ENCODE measurements at places on chromosomes 1 and 21.

DNA sequence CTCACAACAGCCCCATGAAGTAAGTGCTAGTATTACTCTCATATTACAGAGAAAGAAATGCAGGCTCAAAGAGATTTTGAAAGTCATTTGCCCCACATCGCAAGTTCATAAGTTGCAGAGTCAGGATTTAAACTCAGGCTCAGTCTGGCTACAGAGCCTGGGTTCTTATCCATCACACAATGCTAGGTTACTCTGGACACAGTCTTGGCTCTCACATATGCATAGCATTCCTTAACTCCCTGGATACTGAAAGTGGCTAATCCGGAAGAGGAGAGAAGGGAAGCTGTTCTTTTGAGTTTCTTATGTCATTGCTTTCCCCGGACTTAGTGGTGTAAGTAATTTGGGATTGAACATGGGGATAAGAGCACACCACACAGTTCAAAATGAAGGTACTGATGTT, 357.4 kb upstream of the PLXNA2 start:
- no peak for DNase-seq

GRCh38 chr1:27348861-27349783, 7.3 kb downstream of the SYTL1 start:
- no peak for DNase-seq

GRCh38 chr1:193310564-193310963, 124.2 kb upstream of the B3GALT2 start:
- no peak for DNase-seq

- DNase-seq, result no peak
These were observed 18.6 kb downstream of the TMEM81 start for GRCh38 chr1:205065666-205066065.

- DNase-seq, result no peak
These were observed 248.1 kb upstream of the RAB4A start for GRCh38 chr1:229022595-229023333.

DNA sequence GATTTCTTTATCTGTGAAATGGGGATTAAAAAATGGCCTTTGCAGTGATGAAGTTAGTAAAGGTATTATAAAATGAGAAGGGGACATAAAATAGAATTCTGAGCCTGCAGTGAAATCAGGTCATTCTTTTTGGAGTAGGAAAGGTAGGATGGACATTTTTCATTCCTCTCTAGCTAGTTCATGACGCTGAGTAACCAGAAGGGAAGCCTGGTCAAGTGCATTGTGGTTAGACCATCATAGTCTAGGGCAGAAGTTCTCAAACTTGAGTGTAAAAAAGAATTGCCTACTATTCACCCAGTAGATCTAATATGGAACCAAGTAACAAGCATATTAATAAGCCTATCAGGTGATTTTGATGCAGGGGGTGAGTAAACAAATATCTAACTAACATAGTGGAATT, 50.8 kb downstream of the TGFB2 start:
- DNase-seq, result no peak

- DNase-seq, result no peak
These were observed 34.3 kb upstream of the ECE1 start for GRCh38 chr1:21324368-21325141.

GRCh38 chr1:230016159-230016558, 50.9 kb upstream of the GALNT2 start:
- DNase-seq, result no peak

GRCh38 chr1:10943991-10944730, 68.3 kb upstream of the TARDBP start:
- DNase-seq, result no peak

DNA sequence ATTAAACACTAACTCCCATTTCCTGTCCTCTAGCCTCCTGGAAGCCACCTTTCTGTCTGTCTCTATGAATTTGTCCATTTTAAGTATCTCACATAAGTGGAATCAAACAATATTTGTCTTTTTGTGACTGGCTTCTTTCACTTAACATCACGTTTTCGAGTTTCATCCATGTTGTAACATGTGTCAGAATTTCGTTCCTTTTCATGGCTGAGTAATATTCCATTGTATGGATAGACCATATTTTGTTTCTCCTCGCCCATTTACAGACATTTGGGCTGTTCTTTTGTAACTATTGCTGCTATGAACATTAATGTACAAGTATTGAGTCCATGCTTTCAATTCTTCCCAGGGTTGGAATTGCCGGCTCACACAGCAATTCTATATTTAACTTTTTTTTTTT, 15.7 kb upstream of the H6PD start:
- DNase-seq, result no peak

DNA sequence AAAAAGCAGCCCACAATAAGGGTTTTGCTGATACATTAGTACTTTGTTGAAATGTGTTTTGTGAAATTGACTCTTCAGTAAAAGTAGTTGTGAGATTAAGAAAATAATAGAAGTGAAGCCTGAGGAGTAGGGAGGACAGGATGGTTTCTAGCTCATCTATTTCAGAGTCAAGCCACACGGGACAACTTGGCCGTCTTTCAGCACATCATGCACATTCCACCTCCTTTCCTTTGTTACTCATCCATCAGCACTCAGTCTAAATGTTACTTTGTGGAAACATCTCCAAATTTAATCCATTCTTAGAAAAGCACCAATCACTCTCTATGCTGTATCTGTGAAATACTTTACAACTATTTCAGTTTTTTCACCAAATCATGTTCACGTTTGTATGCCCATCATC, 223.3 kb downstream of the FGGY start:
- no peak for DNase-seq

- no peak for DNase-seq
These were observed 13.4 kb downstream of the SWT1 start for GRCh38 chr1:185170291-185170848.

DNA sequence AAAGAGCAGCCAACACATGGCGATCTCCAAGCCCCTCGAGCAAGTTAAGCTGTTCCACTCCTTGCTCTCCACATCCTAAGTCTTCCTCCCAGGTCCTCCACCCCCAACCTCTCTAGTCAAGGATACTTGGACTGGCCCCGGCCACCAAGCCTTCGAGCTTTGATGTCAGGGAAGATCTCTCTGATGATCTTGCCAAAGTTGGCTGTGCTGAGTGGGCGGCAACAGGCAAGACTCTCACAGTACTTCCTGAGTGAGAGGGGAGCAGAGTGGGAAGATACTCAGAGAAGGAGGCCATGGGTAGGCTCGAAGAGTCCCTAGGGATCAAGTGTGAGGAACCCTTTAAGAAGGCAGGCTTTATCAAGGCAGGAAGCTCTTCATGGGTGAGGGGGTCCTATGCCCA, 2.8 kb downstream of the RFX5 start:
- no peak for DNase-seq

GRCh38 chr1:151612501-151613281, 841 bp downstream of the SNX27 start:
- no peak for DNase-seq

DNA sequence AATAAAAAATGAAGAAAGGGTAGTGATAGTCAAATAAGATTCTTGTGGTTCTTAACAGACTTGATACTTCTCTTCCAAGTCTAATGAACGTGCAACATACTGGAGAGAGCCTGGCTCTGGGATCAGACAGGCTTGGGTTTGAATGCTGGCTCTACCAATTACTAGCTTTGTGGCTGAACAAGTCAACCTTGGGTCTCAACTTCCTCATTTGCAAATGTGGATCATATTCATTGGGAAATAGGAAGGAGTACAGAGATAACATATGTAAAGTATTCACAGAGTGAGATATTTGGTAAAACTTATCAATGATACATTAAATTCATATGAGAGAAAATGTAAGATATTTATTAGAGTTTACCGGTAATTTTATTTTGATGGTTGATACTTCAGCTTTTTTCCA, 2.0 kb downstream of the EDEM3 start:
- DNase-seq, result no peak

GRCh38 chr1:4837752-4838151, 183.3 kb downstream of the AJAP1 start:
- DNase-seq, result no peak

DNA sequence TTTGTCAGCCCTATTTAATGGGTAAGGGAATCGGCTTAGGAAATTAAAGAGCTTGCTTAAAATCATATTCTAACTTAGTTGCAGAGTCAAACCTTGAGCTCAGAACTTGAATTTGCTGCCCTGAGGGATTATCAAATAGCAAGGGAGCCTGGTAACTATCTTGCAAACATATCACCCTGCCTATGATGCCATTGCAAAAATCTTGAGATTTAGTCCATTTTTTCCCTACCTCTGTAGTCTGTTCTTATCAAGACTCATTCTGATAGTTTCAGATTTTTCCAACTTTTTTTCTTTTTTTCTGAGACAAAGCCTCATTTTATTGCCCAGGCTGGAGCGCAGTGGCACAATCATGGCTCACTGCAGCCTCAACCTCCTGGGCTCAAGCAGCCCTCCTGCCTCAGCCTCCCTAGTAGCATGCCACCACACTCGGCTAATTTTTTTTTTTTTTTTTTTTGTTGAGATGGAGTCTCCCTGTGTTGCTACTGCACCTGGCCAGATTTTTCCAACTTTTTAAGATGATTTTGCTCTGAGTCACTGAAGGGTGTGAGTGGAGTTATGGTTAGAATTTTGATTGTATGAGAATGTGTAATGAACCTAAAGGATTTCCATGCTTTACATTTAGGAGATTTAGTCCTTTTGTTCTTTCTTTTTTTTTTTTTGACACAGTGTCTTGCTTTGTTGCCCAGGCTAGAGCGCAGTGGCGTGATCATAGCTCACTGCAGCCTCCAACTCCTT, 12.2 kb downstream of the SARS1 start:
- DNase-seq, result no peak

GRCh38 chr1:17709981-17710380, 45.2 kb upstream of the ACTL8 start:
- no peak for DNase-seq

DNA sequence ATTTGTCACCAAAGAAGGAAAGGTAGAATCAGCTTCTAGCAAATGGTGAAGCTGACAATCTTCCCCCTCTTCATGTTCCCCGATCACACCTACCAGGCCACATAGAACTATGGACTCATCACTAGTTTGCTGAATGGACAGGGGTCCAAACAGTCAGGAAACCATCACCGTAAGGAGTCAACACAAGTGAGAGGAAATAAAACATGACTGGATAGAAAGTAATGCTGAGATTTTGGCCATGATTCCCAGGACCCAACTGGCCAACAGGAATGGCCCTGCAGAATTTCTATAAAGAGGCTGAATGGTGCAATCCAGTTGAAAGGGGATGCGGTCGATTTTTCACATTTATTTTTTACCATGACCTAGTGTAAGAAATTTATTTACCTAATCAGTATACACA, 10.7 kb downstream of the DDAH1 start:
- DNase-seq, result no peak
